ENCODE measurements at places on chromosomes 1 and 21.

DNA sequence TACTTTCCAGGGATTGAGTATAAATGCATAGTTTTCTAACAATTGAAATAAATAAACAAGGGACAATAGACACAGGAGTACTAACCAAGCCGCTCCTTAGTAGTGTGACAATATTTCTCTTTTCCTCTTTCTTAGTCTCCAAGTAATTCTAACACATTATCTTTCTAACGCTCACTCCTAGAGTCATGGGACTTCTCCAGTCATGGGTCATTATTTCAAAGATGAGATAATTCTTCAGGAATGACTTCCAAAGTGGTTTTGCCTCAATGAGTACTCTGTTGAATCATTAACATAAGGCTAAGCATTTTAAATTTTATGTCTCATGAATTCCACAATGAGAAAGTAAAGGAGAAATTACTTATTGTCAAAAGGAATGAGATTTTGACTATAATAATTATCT is 605.8 kb upstream of the ADAMTS5 start:
- no peak for DNase-seq

DNA sequence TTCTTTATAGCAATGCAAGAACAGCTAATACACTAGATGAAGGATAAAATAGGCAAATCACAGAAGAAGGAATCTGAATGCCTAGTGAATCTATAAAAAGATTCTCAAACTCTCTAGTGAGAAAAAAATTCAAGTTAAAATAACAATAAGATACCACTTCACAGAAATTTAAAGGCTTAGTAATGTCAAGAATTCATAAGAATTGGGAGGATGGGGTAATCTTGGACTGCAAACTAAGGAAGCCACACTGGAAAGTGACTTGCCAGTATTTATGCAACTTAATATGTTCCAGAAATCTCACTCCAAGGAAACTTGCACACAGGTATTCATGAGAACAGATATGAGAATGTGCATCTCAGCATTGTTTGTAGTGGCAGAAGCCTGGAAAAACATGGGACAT is 38.9 kb upstream of the PRRC2C start:
- DNase-seq, result no peak

GRCh38 chr1:15748690-15749398 is 6.5 kb downstream of the TMEM82 start:
- DNase-seq, result no peak

- no peak for DNase-seq
Observed at GRCh38 chr1:44368471-44369151, 13.6 kb upstream of the ERI3 start.

GRCh38 chr1:206776229-206776628 is 3.9 kb upstream of the IL10 start:
- DNase-seq, result no peak

- no peak for DNase-seq
Observed at GRCh38 chr1:183879966-183880365, 75.0 kb downstream of the RGL1 start.

DNA sequence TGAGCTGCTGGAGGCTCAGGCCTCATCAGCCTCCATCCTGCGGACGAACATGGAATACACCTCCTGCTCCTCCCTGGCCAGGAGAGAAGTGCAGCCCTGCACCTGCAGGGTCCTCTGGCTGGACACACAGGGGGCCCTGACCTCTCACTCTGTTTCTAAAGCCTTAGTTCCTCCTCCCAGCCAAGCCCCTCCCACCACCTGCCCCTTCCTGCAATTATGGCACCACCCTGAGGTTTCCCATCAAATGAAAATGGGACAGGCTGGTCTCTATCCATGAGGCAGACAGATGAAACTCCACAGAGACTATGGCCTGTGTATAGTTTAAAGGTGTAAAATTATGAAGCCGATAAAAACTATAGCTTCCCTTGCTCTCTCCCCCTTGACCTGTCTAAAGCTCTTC is 42.6 kb downstream of the CACNA1S start:
- no peak for DNase-seq

DNA sequence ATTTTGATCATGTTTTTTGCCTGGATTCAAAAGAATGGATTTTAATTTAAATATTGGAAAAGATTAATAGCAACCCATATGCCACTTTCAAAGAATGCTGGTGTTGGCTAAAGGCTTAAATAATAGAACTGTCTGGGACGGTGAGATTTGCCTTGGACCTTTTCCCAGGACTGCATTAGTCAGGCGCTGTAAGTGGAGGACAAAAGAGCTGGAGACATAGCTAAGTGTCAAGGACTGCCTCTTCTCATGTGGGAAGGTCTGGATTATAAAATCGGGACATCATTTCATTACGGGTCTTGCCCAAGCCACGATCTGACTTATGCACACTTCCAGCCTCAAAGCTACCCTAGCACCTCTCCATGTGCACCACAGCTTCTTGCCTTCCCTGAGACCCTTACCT is 458.5 kb upstream of the DEPDC1 start:
- DNase-seq, result no peak

DNA sequence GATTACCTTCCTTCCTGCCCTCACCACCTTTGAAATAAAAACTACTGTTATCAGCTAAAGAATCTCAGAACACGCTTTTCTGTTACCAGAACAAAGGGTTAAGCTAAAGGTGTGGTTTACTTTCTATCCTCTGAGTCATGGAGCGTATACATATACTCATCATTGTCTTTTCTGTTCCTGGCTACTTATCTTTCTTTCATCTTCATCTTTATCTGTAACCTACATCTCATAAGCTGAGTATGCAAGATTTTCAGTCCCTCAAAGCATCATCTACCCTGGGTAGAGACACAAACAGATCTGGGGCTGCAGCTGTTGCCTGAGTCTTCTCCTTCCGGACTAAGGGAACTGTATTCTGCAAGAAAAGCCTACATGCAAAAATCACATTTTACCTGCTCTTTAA is 75.6 kb downstream of the LMO4 start:
- no peak for DNase-seq

DNA sequence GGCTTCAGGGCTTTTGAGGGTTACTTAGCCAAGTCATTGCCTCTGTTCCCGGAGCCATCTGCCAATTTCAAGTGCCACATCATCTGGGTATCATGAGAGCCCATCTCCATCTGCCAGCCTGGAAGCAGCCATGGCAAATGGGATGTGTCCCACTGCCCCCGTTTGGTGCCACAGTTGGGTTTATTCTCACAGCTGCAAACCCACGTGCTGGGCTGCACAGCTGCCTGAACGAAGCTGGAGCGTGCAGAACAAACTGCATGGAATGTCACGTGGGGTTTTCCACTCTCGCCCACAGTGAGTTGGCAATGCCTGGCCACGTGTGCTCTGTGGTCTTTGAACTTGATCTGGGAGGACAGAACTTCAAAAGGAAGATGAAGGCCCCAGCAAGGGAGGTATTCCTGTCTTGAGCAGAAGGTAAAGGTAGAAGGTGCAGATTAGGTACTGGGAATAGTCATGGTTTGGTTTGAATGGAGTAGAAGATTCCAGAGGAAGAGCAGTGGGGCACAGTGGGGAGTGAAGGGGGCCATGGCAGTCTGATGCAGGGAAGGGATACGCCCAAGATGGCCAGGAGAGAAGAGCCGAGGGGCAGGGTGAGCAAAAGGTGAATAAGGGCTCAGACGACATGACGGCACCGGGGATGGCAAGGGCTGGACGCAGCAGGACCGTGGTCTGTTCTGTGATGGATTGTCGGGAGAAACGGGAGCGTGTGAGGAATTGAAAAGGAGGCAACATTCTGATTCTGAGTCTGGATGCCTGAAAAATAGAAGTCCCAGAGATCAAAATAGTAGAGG is 222.0 kb downstream of the KAZN start:
- DNase-seq, result no peak

DNA sequence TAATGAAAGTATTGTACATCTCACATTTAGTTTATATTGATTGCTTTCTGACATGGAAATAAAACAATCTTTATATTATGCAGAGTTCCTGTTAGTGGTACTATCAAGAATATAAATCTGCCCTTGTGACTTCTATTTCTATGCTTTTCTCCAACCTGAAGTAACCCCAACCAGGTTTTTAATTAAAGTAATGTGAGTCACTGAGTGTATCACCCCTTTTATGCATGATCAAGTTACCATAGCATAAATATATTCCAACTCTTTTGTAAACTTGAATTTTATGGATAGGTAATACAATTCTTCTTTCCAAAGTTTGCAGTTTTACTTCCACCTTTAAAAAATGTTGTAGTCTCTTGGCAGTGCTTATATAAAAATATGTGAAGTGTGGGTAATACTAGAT is 532.3 kb downstream of the USP25 start:
- DNase-seq, result no peak

GRCh38 chr1:2784854-2785630 is 16.5 kb downstream of the TTC34 start:
- DNase-seq, result no peak

DNA sequence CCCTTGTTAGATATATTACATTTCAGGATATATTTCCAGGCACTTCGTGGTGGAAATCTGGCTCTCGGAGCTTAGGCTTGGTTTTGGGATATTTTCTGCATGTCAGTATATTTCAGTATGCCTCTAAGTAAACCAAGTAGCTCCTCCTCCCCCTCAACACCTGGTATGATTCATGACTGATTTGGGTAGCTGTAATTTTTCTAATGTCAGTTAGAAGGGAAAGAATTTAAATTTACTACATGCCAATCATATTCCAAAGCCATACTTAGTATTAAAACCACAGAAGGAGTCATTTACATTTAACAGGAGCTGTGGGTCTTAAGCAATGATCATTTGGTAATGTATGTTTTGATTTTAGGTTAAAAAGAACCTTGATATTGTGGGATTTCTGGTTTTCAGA is 40.6 kb downstream of the ST6GALNAC3 start:
- DNase-seq, result no peak

DNA sequence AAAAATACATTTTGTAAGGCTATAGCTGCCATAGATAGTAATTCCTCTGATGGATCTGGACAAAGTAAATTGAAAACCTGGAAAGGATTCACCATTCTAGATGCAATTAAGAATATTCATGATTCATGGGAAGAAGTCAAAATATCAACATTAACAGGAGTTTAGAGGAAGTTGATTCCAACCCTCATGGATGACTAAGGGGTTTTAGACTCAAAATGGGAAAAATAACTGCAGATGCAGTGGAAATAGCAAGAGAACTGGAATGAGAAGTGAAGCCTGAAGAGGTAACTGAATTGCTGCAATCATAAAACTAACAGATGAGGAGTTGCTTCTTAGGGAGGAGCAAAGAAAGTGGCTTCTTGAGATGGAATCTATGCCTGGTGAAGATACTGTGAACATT is 230.8 kb downstream of the KCTD3 start:
- no peak for DNase-seq

- no peak for DNase-seq
Observed at GRCh38 chr1:211355873-211356272, 29.2 kb downstream of the TRAF5 start.

GRCh38 chr1:206442101-206442500 is 28.2 kb upstream of the IKBKE start:
- DNase-seq, result no peak

DNA sequence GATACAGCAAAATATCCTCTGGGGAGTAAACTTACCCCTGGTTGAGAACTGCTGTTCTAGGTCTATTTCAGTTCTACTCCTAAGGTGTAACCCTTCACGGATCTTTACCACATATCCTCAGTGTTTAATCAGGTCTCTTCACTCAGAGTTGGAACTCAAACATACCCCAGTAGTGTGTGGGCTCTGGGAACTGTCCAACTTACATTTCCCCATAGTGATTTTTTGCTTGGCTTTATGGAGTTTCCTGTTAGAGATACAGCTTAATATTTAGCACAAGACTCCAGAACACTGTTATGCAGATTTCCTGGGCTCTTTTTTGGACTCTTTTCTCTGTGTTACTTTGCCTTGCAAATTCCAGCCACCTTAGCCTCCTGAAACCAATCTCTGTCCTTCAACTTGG is 26.7 kb upstream of the LIN9 start:
- DNase-seq, result no peak

DNA sequence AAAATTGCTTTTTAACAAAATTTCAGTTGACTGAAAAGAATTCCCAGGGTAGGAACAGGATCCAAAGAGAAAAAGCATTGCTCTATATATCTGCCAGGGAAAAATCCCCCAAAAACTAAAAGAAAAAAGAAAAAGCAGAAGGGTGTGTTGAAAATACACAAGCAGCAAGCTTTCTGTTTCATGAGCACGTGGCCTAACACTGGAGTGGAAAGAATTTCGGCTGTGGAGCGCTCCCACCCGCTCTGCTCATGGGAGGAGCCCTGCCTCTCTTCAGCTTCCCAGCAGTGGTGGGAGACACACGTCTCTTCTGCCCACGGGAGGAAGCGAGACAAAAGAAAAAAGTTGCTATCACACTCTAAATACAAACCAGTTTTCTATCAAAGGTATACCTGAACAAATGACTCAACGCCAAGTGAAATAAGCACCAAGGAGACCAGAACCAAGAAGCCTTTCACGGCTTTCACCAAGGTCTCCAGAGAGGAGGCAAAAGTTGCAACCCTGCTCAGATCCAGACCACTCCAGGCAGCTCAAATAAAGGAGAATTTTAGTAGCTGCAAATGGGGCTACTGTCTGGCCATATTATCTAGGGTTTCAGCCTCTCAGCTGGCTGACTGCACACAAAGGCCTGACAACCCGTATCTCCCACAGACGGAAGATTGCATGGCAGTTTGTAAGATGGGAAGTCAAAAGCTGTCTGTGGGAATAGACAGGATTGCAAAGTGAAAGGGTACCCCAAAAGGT is 29.5 kb upstream of the ZNF496 start:
- DNase-seq, result no peak

DNA sequence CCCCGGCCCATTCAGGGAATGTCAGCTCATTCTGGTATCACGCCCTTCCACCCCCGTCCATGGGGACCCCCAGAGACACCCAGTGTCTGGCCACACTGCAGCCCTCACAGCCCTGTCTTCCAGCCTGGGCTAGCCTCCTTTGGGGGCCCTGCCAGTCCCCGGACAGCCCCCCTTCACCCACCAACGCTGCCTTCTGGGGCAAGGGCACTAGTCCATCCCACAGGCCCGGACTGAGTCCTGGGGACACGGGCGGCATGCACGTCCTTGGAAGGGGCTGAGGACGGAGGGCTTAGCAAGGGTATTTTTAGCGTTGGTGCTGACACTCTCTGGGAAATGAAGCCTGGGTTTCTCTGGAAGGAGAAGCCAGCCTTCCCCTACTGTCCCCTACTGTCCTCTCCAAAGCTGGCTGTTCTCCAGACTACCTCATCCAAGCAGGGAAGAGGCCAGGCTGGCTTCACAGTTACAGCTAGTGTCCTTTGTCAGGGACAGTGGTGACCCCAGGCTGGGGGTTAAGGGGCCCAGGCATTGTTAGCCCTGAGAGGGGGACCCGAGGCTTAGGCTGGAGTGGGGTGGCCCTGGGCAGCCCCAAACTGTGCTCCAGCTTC is 39.5 kb downstream of the COQ8A start:
- DNase-seq, result no peak

GRCh38 chr1:203513585-203514031 is 19.7 kb downstream of the OPTC start:
- DNase-seq, result no peak

GRCh38 chr1:20401405-20402010 is 84.5 kb downstream of the CAMK2N1 start:
- no peak for DNase-seq

DNA sequence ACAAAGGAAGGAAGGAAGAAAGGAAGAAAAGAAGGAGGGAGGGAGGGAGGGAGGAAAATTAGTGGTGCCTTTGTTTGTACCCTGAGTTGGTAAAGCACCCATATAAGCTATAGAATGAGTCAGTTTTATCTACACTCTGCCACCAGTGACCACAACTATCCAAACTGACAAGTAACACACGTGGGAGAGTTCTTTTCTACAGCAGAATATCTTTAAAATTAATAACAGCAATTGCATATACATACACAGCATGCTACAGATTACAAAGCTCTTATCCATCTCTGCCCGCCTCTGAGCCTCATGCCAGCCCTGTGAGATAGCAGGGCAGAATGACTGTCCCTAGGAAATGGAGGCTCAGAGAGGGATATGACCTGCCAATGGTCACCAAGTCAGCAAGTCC is 20.3 kb downstream of the CDCP2 start:
- no peak for DNase-seq

GRCh38 chr1:36328713-36329112 is 5.3 kb upstream of the EVA1B start:
- DNase-seq, result no peak

Data from thoracic aorta (tissue), 2 donors.